Mesenteric fat pad (tissue), 1 donor: ENCODE measurements at places on chromosomes 3 and 15. TPM values are rescaled to one million over a fixed set of nuclear protein-coding genes. Genes with fewer than 3 reads are reported as not detected.

PLCD1 gene
- total RNA-seq, result 18.5 TPM

CRYGS gene
- 3.1 TPM for total RNA-seq

KY gene
- not detected for total RNA-seq

CHL1 gene
- total RNA-seq, result 36.4 TPM

KIF15 gene
- total RNA-seq, result 0.42 TPM

LYSMD2 gene
- total RNA-seq, result 9.7 TPM

CTXND1 gene
- total RNA-seq, result not detected

TEX9 gene
- total RNA-seq, result 1.6 TPM
